Breast epithelium (tissue), 4 donors: ENCODE measurements at places on chromosomes 2 and 18. TPM values are rescaled to one million over a fixed set of nuclear protein-coding genes. Genes with fewer than 3 reads are reported as not detected.

DNA sequence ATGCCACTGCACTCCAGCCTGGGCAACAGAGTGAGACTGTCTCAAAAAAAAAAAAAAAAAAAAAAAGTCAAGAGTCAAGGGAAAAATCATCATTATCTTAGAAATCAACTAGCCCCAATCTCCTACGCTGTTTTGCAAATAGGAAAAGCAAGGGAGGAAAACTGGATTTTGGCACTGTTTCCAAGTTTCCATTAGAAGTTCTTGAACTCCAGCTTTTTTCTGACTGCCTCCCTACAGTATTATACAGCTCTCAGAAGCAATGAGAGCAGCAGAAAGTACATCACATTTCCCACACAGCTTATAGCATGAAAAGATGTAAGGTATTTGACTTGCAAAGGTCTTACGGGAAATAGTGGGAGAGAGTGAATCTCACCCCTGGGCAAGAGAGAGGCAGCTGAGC, 127.8 kb downstream of the OSR1 start:
- no peaks in the 10 kb centered on the region for H3K36me3 ChIP-seq
- no peak overlapping the region for H3K4me3 ChIP-seq

DNA sequence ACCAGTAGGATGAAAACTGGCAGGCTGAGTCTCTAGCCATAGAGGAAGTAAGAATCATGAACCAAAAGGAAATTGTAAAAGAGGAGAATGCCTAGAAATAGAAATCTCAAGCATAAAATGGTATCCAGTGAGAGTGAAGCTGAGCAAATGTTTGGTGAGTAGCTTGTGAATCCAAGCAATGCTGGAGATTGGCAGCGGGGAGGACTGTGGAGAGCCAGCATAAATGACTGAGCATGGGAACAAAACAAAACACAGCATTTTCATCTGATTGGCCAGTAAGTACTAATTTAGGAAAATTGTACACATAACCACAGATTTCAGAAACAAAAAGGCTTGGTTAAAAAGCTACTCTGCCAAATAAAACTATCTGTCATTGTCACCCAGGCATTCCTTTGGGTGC, 390.0 kb downstream of the STK39 start:
- H3K4me1 ChIP-seq = no peaks in the 10 kb centered on the region
- H3K36me3 ChIP-seq = no peaks in the 10 kb centered on the region
- no peak overlapping the region for H3K4me3 ChIP-seq
- no peak overlapping the region for H3K27ac ChIP-seq
- no peak for DNase-seq

GRCh38 chr2:150812066-150812465, 324.6 kb upstream of the RND3 start:
- DNase-seq = no peak
- H3K27me3 ChIP-seq = no peaks in the 10 kb centered on the region
- H3K36me3 ChIP-seq = no peaks in the 10 kb centered on the region
- no peak overlapping the region for H3K27ac ChIP-seq
- H3K4me3 ChIP-seq = no peak overlapping the region

GRCh38 chr2:188279093-188279445, 12.6 kb upstream of the GULP1 start:
- no peak overlapping the region for H3K4me3 ChIP-seq
- H3K27me3 ChIP-seq = no peaks in the 10 kb centered on the region
- no peak for DNase-seq
- no peaks in the 10 kb centered on the region for H3K36me3 ChIP-seq
- no peaks in the 10 kb centered on the region for H3K4me1 ChIP-seq

- no peaks in the 10 kb centered on the region for H3K4me1 ChIP-seq
- H3K4me3 ChIP-seq = no peak overlapping the region
Measured at GRCh38 chr18:5951515-5952091, 56.3 kb upstream of the TMEM200C start.

- H3K36me3 ChIP-seq = no peaks in the 10 kb centered on the region
- H3K27me3 ChIP-seq = no peaks in the 10 kb centered on the region
- H3K27ac ChIP-seq = no peak overlapping the region
- H3K4me1 ChIP-seq = no peaks in the 10 kb centered on the region
- no peak for DNase-seq
Measured at GRCh38 chr2:143463719-143464118, 334.5 kb downstream of the ARHGAP15 start.

DNA sequence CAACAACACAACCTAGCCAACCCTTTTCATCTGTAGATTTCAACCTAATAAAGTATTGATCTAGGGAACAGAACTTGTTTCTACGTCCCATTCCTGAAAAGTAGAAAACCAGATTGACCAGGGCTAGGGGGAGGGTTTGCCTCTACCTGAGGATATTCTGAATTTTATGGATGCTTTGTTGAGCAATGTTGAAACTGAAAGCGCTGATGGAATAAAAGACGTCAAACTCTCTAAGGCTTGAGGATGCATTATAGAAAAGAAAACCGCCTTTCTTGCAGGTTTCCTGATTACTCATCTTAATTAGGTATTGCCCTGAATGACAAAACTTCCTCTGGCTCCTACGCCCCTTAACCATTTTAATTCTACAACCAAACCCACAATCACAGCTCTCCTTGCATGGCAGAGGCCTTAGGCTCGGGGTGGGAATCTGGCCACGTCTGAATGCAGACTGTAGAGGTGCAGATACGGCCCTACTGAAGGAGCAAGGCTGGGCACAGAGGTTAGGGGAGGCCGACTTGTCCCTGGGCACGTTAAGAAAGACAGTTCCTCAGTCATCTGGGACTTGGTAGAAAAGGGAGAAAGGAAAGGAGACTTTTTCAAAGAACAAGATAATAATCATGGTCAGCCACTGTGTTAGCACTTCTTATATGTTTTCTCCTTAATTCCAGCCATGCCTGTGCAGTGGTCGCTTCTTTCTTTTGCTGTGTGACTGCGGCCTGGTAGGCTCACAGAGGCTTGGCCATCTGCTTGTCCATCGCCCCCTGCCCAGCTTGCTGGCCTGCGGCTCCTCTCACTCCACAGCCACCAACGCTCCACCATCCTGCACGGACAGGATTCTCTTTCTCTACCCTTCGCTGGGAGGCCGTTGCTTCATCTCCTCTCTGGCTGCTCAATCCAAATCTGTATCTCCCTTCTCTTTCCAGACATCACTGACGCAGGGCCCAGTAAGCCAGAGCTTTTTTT, 209.5 kb downstream of the VAPA start:
- no peak overlapping the region for H3K4me3 ChIP-seq
- H3K27me3 ChIP-seq = no peaks in the 10 kb centered on the region
- no peaks in the 10 kb centered on the region for H3K4me1 ChIP-seq
- DNase-seq = no peak

GRCh38 chr2:65487404-65487803, 55.0 kb upstream of the SPRED2 start:
- H3K4me1 ChIP-seq = no peaks in the 10 kb centered on the region
- no peak for DNase-seq
- H3K27me3 ChIP-seq = no peaks in the 10 kb centered on the region
- H3K36me3 ChIP-seq = no peaks in the 10 kb centered on the region

DNA sequence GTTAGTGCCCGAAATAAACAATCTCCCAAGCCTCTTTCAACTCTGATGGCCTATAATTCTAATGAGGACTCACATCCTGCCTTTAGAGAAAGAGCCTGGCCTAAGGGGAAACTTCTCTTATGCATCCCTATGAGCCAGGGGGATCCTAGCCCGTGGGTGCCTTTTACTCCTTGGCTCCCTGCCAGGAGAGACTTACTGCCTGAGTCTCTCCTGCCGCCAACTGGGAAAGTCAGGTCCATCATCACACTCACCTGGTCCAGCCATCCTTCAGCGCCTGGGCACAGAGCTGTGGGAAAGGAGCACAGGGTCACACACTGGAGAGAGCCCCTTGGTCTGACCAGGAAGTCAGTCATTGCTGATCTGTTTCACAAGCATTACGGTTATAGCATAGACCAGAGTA, 24.1 kb downstream of the ENOSF1 start:
- H3K27me3 ChIP-seq = no peaks in the 10 kb centered on the region
- no peak for DNase-seq
- no peaks in the 10 kb centered on the region for H3K4me1 ChIP-seq
- no peak overlapping the region for H3K27ac ChIP-seq

DNA sequence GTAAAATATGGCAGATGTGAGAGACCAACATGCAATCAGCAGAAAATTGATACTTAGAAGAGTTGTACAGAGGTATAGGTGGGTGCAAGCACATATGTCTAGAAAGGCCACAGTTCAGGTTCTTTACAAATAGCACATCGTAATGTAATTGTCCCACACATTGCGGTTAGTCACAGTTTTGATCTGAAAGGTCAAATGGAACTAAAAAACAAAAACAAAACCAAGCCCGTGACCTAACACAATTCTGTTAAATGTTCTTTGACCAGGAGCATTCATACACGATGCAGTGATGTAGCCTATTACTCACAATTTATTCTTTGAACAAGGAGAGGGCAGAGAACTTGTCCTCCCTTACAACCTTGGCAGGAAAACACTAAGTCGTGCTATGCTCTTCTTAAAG, 108.9 kb upstream of the MAP4K3 start:
- DNase-seq = no peak
- no peaks in the 10 kb centered on the region for H3K36me3 ChIP-seq
- no peaks in the 10 kb centered on the region for H3K27me3 ChIP-seq
- H3K27ac ChIP-seq = no peak overlapping the region
- no peaks in the 10 kb centered on the region for H3K4me1 ChIP-seq
- H3K4me3 ChIP-seq = no peak overlapping the region

DNA sequence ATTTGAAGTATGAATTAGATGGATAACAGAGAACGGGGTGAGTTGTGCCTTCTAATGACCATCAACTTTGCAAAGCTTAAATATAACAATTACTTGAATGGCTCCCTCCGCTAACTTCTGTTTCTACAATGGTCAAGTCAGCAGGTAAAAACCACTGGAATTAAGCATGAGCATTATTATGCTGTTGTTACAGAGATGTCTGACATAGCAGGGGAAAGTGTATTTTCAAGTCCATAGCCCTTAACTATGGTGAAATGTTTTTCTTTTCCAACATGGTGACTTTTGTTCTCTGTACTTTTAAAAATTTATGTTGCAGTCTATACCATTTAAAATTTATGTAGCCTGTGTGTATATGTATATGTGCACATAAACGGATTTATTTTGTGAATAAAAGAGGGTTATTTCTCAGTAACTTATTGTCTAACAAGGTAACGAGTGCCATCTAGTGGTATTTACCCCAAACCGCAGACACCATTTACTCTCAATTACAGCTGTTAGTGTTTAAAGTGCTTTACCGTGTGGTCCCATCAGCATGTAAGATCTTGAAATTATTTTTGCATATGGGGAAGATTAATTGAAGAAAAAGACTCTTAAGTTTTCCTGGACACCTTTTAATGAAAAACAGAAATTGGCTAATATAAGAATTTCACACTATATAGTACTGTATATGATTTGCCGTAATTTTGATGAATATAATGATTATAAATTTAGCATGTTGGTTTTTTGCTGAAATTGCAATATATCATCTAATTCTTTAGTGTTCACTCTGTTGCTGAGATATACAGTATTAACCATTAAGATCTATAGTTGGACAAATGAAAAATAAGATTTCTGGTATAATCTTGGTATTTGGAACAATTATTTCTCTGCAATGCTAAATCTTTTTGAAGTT, 78.2 kb downstream of the UBE2E3 start:
- H3K27ac ChIP-seq = no peak overlapping the region
- H3K27me3 ChIP-seq = no peaks in the 10 kb centered on the region
- no peaks in the 10 kb centered on the region for H3K36me3 ChIP-seq
- no peak overlapping the region for H3K4me3 ChIP-seq

- DNase-seq = no peak
- no peak overlapping the region for H3K4me3 ChIP-seq
- H3K36me3 ChIP-seq = no peaks in the 10 kb centered on the region
Measured at GRCh38 chr18:50624981-50625380, 65.1 kb downstream of the MAPK4 start.

DNA sequence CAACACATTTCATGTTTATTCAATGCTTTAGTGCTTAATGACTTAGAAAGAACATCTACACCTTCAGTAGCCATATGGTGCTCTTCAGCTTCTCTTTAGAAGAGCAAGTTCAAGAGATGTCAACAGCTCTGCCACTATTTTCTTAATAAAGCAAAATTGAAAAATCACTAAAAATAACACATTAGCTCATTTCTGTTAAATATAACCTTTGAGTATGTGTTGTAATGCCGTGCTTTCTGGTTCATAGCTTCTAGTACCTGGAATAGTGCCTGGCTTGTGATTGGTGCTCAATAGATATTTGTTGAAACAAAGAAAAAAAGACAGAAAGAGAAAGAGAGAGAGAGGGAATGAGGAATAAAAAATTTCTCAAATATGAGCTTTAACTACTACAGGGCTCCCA, 349.8 kb upstream of the SPRED2 start:
- no peaks in the 10 kb centered on the region for H3K4me1 ChIP-seq
- no peak overlapping the region for H3K4me3 ChIP-seq
- DNase-seq = no peak

GRCh38 chr2:227862227-227862740, 9.1 kb upstream of the DAW1 start:
- no peaks in the 10 kb centered on the region for H3K36me3 ChIP-seq
- no peak overlapping the region for H3K4me3 ChIP-seq
- H3K4me1 ChIP-seq = no peaks in the 10 kb centered on the region
- no peaks in the 10 kb centered on the region for H3K27me3 ChIP-seq

DNA sequence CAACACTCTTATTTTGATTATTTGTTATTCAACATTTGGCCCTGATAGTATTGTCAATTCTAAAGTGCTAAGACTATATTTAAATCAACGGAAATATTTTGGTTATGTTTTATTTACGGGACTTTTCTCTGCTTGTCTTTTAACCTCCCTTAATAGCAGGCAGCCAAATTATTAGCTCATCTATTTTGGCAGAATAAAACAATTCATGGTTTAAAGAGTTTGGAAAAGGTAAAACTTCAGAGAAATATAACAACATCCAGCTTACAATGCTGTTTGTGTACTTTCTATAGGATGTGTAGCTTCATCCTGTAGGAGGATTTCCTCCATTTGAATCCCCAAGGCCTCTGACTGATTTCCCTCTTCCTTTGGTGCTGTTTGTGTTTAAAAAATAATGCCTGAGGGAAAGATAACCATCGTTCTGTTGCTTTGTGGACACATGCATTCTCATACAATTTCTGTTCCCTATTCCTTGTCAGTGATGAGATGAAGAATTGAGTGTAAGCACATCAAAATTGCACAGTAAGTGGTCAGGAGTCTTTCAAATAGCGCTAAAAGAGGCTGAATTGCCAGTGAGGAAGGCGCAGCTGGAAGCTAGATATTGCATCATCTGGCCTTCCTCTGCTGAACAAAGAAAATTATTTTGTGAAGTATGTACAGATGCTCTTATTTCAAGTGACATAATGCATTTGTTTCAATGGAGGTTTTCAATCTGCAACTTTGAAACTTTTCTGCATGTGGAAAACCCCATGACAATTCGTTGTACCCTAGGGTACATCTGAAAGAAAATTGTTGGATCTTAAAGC, 80.3 kb downstream of the CD28 start:
- no peak overlapping the region for H3K4me3 ChIP-seq
- H3K27me3 ChIP-seq = no peaks in the 10 kb centered on the region
- no peaks in the 10 kb centered on the region for H3K4me1 ChIP-seq
- peak overlapping the region; percentile 60 for H3K27ac ChIP-seq
- no peaks in the 10 kb centered on the region for H3K36me3 ChIP-seq

The LTBP1 gene
- total RNA-seq = 13.3 TPM

The NTSR2 gene
- 0.32 TPM for total RNA-seq

The HAAO gene
- 6.2 TPM for total RNA-seq

The IL36B gene
- total RNA-seq = not detected
